Activated T-helper 17 cell treated with anti-CD3 and anti-CD28 coated beads, Interleukin-2, amount 50 U/mL, for 72 hours (primary cell): ENCODE measurements at places on chromosomes 13 and 19. TPM values are rescaled to one million over a fixed set of nuclear protein-coding genes. Genes with fewer than 3 reads are reported as not detected.

The PALM gene
- total RNA-seq = not detected

The POGLUT2 gene
- 2.1 TPM for total RNA-seq

The SBK2 gene
- total RNA-seq = not detected

The ATP4A gene
- total RNA-seq = not detected

The U2AF2 gene
- total RNA-seq = 333 TPM

GRCh38 chr19:3451451-3451866 is 28.9 kb downstream of the SMIM24 start:
- no peak for ATAC-seq

GRCh38 chr13:84038001-84038400 is 155.7 kb upstream of the SLITRK1 start:
- ATAC-seq = peak; percentile 48

DNA sequence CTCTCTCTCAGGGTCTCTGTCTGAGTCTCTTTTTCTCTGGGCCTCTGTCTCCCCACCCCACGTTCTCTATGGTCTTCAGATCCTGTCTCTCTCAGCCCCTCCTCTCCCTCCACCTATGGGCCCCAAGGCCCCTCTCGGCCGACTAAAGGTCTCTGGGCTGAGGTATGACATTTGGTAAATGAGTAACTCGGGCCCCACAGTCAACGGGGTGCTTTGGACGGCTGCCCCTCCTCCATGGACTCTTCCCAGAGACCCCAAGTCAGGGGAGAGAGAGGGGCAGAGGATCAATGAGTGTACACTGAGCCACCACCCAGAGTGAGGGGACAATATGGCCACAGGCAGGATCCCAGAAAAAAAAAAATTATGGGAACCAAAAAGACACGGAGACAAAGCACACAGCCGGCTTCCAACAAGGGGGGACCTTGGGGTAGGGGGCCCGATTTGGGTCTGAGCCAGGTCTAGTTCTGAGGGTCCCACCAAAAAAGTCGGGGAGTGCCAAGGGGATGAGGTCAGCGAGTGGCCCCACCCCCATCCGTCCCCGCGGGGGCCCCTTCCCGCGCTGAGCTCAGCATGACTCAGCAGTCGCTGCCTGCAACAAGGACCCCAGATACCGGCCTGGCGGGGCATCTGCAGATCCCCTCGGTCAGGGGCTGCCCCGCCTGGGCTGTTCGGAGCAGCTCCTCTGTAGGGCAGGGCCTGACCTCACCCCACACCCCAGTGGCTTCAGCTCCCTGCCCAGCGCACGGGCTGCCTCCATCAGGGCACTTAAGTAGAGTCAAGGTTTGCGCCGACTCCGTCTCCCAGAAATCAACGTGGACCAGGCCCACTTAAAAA is 1.5 kb upstream of the FTL start:
- peak; percentile 25 for ATAC-seq

- ATAC-seq = no peak
Observed at GRCh38 chr19:10919352-10920287, 8.8 kb downstream of the YIPF2 start.

GRCh38 chr19:3809881-3810707 is 23.9 kb upstream of the MATK start:
- peak; percentile 16 for ATAC-seq

GRCh38 chr13:48749699-48750473 is 96.2 kb downstream of the CYSLTR2 start:
- peak; percentile 93 for ATAC-seq

DNA sequence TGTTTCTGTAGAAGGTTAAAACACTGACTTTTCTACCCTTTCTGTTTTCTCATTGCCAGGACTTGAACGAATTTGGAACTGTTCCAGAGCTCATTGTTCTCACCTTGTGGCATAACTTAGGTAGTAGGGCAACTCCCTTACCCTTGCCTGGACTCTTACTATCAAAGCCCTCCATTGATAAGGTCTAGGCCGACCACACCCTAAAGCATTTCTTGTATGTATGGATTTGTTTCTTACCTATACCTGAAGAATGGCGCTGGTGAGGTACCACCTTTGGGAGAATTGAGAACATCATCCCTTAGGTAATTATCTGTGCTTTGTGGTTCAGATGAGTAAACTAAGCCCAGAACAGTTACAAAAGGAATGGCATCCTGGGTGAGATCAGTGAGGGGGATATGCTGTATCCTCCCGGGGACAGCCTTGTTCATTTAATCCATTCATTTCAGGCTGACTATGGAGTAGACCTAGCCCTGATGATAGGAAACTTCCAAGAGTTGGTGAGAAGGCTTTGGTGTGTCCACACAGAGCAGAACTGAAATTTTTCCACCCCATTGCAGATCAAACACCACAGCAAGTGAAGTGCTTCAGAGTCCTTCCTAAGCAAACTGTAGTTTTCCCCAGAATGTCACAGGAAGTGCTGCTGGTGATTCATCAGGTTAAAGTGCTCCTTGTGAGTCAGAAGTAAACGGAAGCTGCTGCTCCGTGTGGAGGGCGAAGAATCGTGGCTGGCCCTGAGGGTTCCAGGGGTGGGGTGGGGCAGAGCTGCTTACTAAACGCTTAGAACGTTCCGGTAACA is 113.0 kb downstream of the TEX26 start:
- ATAC-seq = peak; percentile 79

DNA sequence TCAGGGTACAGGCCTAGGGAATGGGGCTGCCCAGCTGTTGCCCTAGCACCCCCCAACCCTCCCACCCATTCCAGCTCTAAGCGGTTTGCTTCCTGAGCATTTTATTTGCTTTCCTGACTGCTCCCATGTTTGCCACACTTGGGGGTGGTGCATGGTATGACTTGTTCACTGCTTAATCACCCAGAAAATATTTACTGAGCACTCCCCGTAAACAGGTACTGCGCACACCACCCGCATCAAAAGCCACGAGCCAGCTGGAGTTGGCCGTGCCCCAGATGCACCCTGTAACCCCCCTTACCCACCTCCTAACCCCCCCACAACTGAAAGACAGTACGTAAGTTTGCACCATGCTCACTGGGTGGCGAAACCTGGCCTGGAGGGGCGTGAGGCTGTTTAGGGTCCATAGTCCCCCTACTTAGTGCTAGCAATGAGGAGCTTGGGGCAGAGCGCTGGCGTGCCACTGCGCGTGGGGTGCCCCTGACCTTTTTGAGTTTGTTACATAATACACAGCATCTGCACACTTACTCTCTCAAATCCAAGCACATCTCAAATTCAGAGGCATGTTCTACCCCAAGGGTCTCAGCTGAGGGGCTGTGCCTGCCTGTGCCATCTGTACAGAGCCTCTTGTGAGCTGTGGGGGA is 29.8 kb downstream of the DPF1 start:
- ATAC-seq = no peak

GRCh38 chr13:48979892-48980291 is 4.2 kb downstream of the FNDC3A start:
- no peak for ATAC-seq

DNA sequence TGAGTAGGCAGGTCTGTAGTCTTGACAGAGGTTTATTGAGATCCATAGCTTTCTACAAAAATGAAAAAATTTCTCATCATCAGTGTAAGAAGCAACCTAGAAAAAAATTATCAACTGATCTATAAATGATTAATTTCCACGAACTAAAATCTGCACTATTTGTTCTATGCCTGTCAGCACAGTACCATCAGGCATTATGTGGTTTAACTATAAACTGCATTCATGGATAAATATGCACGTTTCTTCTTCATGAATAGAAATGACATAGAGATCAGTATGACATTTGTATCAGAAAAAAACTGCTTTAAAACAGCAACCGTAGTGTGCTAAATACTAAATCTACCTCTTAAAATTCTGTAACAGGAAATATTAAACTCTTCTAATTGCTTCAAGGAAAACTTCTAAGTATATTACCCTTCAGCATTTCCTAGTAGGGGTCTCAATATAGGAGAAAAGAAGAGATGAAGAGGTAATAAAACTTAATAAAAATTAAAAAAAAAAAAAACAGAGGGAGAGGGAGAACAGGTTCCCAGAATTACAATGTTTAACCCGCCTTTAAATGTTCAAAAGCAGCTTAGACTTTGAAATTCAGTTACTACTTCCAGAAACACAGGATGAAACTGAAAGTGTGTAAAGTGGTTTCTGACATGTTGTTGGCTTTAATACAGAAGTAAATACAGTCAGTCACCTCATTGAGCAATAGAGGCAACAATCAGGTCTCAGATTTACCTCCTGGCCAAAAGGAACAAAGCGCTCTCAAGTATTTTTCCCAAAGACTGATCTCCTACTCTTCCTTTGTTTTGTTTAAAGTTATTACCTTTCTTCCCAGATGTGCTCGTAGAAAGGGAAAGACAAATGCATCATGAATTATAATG is 144.4 kb downstream of the DIAPH3 start:
- no peak for ATAC-seq

- ATAC-seq = no peak
Observed at GRCh38 chr19:35291916-35292315, at the start of gene MAG. MAG (plus strand) TSS chr19:35292161; CDS start chr19:35295409, 3,248 bp downstream.

DNA sequence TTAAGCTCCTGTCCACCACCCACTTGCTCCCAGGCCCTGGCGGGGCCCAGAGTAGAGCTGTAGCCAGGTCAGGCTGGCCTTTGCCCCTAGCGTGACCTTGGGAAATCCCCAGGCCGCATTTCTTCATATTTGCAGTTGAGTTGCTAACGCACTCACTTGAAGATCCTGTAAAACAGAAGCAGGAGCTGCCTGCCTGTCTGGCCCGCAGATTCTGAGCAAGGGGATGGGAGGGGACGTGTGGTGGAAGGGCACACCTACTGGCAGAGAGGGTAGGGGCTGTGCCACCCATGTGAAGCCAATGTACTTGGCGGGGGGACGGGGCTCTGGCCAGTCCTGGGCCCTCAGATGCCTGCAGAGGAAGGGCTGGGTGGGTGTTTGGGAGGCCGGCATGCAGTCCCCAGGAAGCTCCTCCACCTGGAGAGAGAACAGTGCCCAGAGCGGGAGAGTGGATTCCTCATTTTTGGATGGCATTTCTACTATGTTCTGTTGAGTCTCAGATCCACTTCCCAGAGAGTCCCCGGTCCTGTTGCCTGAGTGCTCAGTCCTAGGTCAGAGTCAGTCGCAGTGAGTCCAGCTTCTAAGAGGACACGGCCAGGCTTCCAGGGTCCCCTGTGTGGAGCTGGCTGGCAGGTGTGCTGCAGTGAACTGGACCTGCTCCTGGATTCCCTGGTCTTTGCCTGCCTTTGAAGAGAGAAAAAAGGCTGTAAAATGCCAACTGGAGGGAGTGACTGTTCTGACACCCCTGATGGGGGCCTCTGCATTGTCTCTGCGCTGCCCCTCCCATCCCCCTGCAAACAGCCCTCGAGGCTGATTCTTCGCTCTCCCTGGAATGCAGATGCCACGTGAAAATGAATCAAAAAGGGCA is 62.9 kb downstream of the GGACT start:
- ATAC-seq = no peak

DNA sequence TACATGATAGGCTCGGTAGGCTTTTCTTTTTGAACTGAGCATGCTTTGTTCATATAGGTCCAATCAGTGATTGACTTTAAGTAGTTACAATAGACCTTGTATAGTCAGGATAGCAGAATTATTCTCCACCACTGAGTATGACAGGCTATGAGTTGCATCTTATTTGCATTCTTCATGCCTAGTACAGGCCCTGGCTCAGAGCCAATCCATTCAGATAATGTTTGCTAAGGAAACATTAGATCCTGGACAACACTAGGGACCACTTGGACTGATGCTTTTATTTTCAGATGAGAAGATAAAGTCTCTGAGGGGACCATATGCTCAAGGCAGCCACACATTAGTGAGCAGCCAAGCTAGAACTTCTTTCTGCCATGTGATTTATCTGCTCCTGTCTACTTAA is 133.9 kb downstream of the KL start:
- no peak for ATAC-seq

DNA sequence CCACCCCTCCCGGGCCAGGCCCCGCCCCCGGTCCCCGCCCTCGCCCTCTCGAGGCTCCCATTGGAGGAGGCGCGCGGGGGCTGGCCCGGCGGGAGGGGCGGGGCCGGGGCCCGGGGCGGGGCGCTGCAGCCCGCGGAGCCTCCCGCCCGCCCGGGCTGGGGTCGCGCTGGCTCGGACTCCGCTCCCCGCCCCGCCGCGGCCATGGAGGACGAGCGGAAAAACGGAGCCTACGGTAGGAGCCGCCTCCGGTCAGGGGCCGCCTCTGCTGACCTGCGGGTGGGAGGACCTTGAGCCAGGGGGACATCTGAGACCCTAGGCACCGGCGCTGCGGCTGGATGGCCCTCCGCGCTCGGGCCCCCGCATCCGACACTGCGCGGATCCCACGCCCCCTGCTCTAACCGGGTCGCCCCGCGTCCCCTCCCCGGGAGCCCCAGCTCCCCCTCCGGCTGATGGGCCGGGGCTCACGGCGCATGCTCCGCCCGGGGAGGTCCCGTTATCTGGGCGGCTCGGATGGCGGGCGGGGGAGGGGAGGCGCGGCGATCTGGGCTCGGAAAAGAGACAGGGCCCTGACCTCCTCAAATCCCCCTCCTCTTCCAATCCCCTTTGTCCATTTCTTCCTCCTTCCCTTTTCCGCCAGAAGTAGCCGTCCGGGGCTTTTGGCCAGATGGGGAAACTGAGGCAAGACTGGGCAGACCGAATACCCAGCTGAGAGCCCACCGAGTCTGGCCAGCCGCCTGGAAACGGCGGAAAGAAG is 15.4 kb upstream of the AP1M2 start:
- peak; percentile 87 for ATAC-seq

GRCh38 chr19:14545716-14546082 is 16.3 kb downstream of the TECR start:
- no peak for ATAC-seq

DNA sequence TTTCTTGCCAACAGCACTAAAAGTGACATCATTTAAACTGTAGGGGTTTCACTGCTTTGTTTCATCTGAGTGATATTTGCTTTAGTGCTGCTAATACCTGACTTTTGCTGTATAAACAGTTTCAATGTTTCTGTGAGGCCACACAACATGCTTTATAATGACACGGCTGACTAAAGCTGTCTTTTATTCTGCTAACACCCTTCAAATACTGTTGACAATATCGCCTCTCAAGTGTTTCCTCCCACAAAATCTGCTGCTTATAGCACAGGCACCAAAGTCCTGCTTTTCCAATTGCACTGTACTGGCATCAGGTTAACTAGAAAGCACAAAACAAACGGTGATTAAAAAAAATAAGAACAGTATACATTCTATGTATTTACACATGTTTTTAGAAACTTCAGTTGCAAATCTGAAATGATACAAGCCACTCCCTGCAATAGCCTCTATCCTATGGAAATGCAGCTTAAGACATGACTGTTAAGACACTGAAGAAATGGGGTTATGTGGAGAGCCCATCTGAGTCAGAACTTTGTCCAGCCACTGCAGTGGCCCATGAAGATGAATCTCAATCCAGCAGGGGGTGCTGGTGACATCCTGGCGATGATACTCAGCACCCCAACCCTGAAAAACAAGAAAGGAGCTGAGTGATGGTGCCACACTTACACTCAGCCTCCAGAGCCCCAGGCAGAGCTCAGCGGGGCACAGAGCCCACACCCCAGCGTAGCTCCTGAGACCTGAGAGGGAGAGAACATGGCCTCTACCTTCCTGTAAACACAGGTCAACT is 29.4 kb downstream of the RFXAP start:
- peak; percentile 67 for ATAC-seq

GRCh38 chr19:1273263-1274041 is 1.9 kb upstream of the FAM174C start:
- no peak for ATAC-seq

- ATAC-seq = no peak
Observed at GRCh38 chr19:56900573-56901097, 60.1 kb upstream of the PEG3 start.
